ENCODE measurements at places on chromosomes 6 and 20.

DNA sequence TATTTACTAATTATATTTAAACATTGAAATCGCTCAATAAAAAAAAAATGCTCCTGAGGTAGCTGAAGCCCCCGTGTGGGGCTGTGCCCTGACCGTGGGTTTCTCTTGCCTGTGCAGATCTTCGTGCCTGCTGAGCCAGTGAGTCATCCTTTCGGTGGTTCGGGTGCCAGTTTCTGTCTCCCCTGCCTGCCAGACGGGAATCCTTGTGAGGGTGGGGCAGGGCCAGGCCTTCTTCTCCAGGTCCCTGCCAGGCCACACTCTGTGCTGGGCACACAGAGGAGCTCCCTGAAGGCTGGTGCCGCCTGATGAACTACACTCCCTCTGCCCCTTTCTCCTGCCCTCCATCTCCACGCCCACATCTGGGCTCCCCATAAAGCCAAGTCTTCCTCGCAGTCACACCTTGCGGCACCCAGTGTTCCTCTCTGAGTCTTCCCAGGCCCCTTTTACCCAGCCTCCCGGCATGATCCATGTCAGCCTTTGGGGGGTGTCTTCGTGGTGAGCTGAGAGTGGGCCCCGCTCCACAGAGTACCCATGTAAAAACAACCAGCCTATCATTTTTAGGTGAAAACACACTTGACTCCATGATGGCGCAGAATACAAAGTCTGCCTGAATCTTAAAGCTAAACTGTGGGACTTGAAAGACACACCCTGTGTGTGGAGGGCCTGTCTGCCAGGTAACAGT lies 19.3 kb downstream of the FGD2 start:
- DNase-seq, result no peak

- no peak for DNase-seq
Measured at GRCh38 chr20:61492065-61492464, 240.0 kb downstream of the CDH4 start.

- no peak for DNase-seq
Measured at GRCh38 chr6:165163519-165163918, 145.9 kb downstream of the C6orf118 start.

GRCh38 chr6:33787346-33787953 lies 1.5 kb downstream of the LEMD2 start:
- no peak for DNase-seq

DNA sequence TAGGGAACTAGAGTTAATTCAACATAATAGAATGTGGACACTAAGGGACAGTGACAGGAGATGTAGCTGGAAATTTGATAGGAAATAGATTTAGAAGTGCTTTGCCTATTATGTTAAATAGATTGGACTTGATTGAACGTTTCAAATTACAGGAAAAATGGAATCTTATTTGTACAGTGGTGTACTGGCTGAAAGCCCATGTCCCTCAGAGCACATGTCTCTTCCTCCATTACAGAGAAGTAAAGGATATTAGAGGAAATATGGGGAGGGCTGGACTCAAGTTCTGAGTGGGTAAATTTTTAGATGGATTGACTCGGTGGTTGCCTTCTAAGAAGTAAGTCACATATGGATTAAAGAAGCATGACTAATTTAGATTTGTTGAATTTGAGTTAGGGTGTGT lies 11.4 kb downstream of the PKIB start:
- DNase-seq, result no peak

DNA sequence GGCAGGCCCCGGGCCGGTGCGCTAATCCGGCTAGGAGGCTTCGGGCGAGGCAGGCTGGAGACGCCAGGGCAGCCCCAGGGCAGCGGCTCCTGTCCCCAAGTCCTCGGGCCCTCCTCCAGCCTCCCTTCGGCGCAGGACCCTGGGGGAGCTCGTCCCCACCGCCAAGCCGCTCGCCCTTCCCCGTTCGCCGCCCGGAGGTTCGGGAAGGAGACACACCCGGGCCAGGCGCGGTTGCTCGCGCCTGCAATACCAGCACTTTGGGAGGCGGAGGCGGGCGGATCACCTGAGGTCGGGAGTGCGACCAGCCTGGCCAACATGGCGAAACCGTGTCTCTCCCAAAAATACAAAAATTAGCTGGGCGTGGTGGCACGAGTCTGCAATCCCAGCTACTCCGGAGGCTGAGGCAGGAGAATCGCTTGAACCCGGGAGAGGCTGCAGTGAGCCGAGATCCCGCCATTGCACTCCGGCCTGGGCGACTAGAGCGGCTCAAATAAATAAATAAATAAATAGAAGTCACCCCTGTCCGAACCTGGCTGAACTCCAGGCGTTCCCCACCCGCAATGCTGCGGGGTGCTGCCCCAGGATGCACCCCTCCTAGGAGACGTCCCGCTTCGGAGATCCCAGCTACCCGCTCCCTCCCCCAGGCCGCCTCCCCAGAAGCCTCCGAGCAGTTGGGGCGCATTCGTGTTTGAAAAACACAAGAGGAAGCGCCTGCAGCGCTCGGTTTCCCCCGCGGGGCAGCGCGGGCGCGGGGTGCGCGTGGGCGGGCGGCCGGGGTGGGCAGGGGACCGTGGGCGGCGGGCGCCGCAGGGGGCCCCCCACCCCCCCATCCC lies 27.5 kb downstream of the SERPINB9 start:
- peak; percentile 60 for DNase-seq

DNA sequence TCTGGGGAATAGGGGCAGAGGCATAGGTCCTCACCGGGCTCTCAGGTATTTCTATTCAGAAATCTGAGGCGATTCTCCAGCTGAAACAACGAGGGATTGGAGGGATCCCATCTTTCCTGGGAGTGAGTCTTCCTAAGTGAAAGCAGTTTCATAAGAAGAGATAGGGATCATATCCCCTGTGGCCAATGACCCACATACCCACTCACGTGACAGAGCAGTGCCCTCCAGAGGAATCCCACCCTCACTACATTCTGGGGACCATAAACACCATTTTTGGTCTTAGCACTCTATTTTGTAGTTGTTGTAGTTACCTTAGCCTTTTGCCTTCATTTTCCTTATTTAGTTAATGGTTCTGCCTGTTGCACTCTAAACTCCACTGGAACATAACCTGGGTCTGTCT lies 121.1 kb downstream of the GPR63 start:
- no peak for DNase-seq

DNA sequence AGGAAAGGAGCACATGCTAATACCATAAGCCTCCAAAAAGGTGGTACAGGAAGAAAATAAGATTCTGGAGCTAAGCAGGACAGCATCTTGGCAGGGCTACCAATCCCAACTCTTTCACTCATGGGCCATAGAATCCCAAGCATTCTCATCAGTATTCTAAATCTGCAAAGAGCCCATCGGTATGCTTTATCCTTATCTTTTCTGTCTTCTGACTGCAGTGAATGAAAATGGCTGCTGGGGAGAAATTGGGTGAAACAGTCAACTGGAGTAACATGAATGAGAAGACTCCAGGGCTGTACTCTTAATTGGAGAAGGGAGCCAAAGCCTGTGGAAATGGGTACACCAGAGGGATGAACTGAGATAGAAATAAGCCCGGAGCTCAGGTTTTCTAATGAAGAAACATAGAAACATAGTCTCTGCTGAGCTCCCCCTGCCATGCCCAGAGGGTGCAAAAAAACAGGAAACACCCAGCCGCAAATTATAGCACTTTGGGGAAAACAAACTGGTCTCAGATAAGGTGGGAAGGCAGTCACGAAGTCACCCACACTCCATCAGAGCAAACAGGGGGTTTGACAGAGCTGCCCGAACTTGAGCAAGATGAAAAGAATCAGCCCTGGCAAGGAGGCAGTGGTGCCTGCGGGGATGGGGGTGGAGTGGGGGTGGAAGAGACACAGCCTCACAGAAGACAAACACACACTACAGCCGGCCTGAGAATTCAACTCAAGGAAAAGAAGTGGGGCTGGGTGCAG lies 35.4 kb upstream of the E2F3 start:
- DNase-seq, result peak; percentile 30

DNA sequence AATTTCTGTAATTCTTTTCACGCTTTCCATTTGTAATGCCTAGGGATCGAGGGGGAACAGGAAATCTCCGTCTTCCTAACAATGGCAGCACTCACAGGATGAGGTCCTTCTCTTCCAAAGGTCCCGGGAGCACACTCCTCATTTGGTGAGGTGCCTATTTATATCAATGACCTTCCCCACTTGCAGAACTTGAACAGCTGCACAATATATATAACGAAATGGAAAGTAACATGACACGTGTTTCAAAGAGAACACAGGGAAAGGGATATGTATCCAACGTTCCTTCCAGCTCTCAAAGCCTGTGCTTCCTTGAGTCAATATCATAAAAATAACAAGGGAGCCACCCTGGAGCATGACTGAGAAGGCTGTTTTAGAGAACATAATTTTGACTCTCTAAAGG lies 78.6 kb upstream of the RBM24 start:
- no peak for DNase-seq

- DNase-seq, result no peak
Measured at GRCh38 chr6:121733234-121733633, 297.8 kb downstream of the GJA1 start.

GRCh38 chr20:50772420-50773185 lies 22.3 kb upstream of the BCAS4 start:
- DNase-seq, result no peak

- no peak for DNase-seq
Measured at GRCh38 chr20:4966826-4967751, 34.2 kb downstream of the SLC23A2 start.

DNA sequence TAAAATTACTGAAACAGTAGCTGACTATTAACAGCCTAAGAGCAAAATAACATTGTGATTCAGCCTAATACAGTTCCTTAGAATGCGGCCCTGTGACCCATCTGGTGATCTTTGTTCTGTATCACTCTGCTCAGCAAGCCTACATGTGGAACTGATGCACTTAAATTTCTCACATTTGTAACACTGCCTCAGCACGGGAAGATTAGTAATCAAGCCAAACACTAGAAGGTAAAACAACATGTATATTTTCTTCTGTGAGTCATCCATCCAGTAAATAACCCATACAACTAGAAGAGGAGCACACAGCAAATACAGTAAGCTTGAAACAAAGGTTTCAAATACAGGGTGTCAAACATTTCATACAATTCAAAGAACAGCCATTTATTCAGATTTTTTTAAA lies 189.7 kb upstream of the NOX3 start:
- no peak for DNase-seq

DNA sequence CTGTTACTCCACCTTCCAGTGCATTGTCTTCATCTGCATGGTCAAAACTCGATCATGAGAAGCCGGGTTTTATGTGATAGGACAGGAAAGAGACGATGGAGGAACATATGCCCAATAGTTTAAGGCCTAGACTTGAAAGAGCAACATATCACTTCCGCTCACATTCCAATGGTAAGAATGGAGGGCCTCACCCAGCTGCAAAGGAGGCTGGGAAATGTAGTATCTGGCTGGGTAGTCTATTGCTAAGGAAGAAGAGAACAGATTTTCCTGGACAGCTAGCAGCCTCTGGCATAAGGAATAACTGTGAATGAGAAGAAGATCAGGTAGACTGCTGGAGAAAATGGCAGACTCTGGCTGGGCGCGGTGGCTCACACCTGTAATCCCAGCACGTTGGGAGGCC lies 19.2 kb downstream of the FITM2 start:
- no peak for DNase-seq

- DNase-seq, result no peak
Measured at GRCh38 chr6:117933471-117933870, 26.4 kb downstream of the SLC35F1 start.

DNA sequence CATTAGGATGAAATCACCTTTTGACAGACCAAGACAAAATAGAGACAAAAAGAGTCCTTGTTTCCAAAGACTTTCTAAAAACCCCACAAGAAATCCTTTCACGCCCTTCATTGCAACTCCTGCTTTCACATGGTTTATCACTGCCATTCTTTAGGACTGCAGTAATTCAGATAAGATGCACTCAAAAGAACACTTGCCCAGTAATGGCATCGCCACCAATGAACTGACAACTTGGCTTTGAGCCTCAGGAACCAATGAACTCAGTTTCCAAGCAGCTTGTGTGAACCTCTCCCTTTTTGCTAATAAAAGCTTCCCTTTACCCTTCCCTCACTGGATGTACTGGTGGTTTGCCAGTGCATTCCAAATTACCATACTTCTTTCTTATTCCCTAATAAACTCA lies 21.8 kb downstream of the OSTM1 start:
- no peak for DNase-seq

- DNase-seq, result peak; percentile 42
Measured at GRCh38 chr6:108260126-108260808, 573 bp downstream of the SNX3 start.

- DNase-seq, result no peak
Measured at GRCh38 chr20:35947907-35948306, 6.4 kb downstream of the SCAND1 start.

DNA sequence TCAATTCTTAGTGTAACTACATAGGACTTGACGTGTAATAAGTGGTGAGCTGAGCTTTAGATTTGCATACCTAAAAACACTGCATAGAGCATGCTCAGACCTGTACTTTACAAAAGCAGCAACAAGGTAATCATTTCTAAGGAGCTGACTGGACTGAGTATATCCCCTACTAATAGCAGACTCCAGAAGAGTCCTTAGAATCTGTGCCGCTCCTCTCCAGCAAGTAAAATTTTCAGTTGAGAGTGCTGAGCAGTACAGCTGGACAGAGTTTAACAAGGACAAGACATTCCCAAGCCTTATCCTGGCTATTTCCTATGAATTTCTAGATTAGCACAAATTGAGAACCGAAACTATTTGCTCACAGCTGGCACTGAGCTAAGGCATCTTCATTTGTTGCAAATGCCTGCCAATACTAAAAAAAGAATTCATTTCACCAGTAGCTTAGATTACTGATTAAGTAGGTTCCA lies 26.1 kb upstream of the KLHL31 start:
- no peak for DNase-seq

GRCh38 chr20:1897965-1898464 lies 2.8 kb downstream of the SIRPA start:
- peak; percentile 49 for DNase-seq

- DNase-seq, result no peak
Measured at GRCh38 chr6:53496797-53497375, 48.0 kb downstream of the GCLC start.

DNA sequence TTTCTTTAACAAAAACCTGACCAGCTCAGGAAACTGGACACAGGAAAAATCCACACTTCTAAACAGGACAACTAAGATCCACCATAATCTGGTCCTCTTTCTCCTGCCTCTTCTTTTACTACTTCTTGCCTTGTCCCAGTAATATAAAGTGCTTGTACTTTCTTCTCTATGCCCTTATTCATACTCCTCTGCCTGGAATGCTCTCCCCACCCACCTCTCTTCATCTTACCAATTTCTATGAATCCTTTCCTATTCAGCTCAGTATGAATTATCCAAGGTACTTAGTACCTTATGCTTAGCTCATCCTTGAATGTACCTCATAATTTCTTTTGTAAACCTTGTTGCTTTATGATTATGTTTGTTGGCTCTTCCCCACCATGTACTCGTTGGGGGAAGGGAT lies 159.4 kb downstream of the CDK19 start:
- no peak for DNase-seq

- no peak for DNase-seq
Measured at GRCh38 chr6:166784691-166785090, 157.6 kb upstream of the RPS6KA2 start.
